D341Med (cell line): ENCODE measurements at places on chromosomes 1 and 21.

DNA sequence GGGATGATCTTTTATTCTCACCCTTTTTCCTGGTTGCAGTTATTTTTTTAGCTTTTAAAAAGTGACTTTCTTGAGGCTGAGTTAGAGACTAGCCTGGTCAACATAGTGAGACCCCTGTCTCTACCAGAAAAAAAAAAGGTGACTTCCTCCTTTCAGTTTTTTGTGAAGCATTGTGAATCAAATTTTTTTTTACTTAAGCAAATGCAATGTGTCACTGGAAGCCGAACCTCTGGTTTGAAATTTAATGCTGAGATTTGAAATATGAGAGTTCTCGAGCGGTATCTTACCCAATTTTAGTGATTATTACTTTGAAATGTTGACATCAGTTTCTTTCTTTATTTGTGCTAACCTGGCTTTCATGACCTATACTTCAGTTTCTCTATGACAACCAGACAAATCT lies 3.6 kb downstream of the CAP1 start:
- no peak for DNase-seq

DNA sequence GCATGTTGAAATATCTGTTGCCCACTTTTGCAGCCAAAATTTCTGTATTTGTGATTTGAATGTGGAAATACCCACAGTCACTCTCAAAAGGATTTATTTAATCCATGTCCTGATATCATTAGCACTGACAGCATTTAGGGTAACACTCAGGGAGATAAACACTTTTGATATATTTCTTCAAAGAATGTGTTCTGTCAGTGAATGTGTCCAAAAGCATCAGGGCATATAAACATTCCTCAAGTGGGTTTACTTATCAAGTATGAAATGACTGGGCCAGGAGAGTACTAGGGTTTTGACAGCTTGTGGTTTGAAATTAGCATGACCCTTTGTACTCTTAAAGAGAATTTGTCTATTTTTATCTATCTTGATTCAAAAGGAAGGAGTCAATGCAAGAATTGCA lies 1302.1 kb upstream of the ADGRL2 start:
- DNase-seq: no peak

DNA sequence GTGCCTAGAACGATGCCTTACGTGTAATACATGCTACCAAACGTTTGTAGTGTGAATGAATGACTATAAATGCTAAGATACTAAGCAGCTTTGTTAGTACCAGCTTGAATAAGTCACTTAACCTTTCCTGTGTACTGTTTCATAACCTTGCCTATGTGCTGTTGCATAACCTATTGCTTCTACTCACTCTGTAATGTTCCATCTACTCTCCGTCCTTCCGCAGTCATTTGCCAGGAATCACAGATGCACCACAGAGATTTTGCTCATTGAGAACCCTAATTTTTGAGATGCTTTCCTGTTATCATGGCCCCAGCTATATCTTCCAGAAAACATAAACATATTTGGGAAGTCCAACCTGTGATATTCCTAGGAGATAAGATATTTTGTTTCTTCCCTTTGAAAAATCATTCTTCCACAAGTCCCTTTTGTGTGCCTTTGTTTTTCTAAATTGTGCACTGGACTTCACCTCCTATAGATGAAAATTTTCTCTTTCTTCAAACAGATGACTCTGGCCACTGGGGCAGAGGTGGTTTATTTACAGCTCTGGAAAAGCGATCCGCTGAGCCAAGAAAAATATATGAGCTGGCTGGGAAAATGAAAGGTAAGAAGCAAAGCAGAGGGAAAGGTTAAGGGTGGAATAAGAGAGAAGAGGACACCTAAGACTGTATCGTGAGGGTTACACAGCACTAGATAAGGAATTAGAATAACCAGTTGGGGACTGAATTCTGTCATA lies 44.8 kb downstream of the CHD1L start:
- DNase-seq: no peak

DNA sequence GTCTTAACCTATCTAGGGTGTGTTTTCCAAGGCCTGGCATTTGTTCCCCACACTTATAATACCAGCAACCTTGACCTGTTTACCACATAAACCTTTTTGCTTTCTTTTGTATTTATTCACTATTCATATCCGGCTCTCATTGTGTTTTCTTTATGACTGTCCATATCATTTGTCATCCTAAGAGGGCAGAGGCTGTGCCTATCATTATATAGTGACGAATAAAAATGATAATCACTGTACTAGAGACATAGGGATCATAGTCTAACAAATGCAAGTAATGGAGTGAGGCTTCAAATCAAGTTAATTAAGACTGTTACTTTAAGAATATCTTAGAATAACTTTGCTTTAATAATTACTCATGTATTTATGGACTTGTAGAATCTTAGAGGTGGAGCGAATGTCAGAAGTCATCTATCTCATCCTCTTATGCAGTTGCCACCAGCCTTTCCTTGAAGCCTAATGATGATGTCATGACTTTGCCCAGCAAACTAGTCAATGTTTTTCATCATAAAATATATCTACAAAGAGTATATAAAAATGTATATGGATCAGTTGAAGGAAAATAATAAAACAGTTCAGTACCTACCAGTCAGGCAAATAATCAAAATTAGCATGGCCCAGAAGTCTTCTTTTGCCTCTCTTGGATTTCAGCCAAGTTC lies 4.7 kb upstream of the ETV3 start:
- no peak for DNase-seq

DNA sequence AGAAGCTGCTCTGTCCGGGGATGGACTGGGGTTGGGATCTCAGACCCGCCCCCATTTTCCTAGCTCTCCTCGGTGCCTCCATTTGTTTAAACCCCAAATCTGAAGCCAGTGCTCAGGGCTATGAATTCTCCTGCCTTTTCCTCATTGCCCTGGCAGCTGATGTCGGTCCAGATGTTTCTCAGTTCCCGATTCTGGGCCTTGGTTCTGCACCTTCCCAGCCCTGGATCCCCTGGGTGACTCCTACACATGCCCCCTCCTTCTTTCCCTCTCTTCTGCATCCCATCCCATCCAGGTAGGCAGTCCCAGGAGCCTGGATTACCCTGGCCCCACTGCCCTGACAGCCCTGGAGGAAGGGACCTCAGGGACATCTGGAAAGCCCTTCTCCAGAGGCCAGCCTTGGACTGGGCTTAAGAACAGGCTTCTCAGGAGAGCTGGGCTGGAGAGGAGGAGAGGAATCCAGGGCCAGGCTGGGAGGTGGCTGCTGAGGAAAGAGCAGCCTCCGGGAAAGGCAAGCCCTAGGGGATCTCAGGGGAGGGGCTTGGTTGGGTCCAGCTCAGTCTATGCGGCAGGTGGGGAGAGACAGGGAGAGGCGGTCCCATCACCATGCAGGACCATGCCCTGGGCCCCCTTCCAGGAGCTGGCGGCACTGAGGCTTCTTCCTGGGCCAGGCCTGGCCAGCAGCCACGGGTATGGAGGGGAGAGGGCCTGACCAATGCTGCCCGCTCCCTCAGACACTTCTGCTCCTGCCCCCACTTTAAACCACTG lies 6.8 kb upstream of the EPS8L3 start:
- no peak for DNase-seq

DNA sequence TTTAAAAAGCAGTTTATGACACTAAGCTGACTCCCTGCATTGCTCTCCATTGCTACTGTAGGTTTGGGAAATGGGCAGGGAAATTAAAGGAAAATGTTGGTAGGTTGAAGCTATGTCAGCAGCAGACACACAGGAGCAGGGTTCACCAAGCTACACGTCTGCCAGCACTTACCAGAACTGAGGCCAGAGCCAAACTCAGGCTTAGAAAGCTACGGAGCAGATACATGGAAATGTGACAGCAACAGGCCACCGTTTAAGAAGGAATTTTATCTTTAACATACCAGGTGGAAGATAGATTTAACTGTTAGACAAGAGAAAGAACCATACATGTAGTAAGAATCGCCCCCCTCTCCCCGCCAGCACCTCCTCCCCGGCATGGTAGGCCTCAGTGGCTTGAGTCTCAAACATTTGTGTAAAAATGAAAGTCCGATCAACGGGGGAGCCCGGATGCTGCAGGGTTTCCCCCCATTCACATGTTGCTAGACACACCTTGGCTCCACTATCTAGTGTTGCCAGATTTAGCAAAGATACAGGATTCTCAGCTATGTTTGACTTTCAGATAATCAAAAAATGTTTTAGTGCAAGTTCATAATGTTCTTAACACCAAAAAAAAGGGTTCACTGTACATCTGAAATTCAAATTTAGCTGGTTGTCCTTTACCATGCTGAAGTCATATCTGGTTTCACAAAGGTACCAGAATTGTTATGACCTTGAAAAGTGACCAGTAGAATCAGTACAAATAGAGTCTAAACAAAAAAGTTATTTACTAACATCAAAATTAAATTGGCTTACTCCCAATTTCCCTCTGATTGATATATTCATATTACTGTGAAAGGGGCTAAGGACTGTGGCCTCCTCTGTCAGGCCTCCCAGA lies 6.7 kb downstream of the OR2T11 start:
- no peak for DNase-seq

GRCh38 chr1:161192476-161193465 lies 6.1 kb downstream of the ADAMTS4 start:
- DNase-seq: peak; percentile 89

- DNase-seq: no peak
Observed at GRCh38 chr1:161491472-161491871, 13.8 kb upstream of the FCGR2A start.

DNA sequence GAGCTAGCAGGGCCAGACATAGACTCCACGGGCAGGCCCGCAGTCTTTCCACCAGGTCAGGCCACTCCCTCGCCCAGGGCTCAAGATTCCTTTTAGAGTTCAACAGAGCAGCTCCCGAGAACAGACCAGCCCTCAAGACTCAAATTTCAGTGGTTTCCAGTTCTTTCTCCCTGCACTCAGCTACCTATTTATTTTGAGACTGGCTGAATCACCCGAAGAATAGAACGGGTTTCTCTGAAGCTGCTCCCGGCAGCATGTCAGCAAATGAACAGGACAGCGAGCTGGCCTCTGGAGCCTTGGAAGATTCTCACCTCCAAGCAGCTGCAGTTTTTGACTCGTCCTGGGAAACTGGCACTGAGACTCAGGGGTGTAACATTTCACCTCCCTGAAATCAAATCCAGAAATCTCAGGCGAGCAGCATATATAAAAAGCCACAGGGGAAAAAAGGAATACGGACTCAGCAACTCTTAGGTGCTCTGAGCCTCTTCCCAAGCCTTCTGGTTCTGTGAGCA lies 177.9 kb downstream of the CLIC6 start:
- DNase-seq: no peak

GRCh38 chr1:23544444-23545389 lies 13.7 kb upstream of the E2F2 start:
- DNase-seq: peak; percentile 62

DNA sequence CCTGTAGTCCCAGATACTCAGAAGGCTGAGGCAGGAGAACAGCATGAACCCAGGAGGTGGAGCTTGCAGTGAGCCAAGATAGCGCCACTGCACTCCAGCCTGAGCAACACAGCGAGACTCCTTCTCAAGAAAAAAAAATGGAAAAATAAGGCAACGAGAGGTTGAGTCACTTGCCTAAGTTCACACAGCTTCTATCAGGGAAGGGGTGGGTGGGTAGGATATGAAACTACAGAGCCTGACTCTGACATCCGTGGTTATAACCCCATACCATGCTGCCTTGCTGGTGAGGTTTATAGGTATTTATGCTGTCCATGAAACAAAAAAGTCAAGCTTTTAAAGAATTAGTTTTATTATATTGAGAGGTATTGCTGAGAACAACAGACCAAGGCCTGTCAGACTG lies 61.5 kb upstream of the RAB4A start:
- DNase-seq: no peak
